Esophagus muscularis mucosa (tissue), 4 donors: ENCODE measurements at places on chromosomes 7 and 10.

GRCh38 chr10:94353336-94353735, 9.4 kb downstream of the NOC3L start:
- no peak for DNase-seq

DNA sequence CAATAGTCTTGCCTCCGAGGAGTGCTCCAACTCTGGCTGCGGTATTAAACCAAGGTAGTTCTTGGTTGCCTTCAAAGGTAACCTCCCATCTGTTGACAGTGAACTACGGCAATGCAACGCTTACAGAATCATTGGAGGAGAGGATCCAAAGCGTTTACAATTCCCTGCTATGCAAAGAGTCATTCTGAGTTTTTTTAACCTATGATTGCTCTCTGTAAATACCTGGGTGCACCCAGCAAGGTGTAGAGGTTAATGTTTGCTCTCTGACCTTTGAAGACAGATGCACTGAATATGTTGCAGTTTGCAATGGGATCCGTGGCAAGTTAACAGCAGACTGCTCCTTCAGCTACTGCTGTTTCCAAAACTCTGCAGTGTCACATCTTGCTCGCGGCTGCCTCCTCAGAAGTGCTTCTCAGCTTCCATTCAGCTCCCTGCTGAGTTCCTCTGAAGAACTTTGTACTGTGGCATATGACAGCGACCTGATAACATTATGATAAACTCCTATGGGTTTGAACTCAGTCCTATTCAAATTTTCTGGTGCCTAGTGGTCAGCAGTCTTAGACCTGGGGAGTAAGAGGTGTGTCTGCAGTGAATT, 29.0 kb downstream of the KIAA1217 start:
- no peak for DNase-seq

GRCh38 chr7:158472596-158472995, 115.0 kb downstream of the PTPRN2 start:
- no peak for DNase-seq

DNA sequence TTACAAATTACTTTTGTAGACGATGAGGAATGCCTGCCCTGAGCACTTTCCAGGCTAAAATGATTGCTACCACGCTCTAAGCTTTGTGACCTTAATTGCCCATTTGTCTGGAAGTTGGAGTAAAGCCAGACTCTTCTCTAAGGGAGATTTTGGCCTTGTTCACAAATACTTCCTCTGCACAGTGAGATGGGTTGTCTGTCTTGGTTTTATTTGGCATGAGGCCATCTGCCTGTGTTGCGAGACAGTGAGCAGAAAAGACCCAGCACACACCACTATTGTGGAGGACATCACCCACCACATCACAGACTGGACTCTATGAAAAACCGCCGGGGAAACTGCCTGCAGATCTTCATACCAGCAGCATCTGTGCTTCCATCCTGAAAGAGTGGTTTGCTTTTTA, 138.4 kb downstream of the BICC1 start:
- no peak for DNase-seq

DNA sequence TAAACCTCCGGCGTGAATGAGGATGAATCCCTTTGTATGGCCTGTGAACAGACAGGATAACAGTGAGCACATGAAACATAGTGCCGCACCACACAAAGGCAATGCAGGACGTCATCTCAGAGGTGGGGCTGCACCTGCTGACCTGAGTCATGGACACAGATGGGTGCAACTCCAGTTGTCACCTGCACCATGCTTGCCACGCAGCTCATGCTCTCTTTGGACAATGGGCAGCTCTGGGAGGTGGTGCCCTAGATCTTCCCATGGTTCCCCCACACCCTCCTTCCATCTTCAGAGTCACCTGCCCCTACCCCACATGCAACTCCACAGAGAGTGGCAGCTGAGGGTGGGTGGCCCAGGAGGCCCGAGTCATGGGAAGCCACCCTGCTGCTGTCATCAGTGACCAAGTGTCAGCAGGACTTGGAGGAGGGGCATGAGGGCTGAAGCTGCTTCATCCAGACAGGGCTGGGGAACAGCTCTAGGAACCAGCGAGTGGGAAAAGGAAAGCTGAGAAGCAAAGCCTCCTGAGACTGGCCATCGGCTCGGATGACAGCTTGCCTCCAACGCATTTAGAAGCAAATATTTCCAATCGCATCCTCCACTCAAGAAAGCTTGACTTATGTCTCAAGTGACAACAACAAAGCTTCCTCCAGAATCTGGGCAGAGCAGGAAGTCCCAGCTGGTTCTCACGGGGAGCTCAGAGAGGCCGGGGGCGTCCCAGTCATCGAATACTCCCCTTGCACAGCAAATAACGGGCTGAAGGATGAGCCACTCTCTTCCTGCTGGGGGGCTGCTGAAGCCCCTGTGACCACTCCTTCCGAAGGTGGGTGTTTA, 27.1 kb downstream of the VIPR2 start:
- DNase-seq, result no peak

DNA sequence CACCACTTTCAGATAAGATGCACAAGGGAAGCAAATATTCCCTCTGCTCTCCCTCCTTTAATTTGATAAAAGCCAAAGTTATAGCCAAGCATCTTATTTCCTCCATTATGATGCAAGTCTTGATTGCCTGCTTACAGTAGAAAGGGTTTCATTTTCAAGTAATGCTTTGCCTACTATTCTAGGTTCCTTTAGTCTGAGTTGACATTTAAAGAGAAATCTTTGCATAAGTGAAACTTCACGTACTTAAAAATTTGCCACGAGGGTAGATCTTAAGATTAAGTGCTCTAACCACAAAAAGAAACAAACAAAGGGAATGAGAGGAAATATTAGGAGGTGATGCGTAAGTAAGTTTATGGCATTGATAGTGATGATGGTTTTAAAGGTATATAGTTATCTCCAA, 78.1 kb upstream of the VWDE start:
- no peak for DNase-seq

- no peak for DNase-seq
Measured at GRCh38 chr7:1113548-1113885, 25.6 kb downstream of the GPER1 start.

DNA sequence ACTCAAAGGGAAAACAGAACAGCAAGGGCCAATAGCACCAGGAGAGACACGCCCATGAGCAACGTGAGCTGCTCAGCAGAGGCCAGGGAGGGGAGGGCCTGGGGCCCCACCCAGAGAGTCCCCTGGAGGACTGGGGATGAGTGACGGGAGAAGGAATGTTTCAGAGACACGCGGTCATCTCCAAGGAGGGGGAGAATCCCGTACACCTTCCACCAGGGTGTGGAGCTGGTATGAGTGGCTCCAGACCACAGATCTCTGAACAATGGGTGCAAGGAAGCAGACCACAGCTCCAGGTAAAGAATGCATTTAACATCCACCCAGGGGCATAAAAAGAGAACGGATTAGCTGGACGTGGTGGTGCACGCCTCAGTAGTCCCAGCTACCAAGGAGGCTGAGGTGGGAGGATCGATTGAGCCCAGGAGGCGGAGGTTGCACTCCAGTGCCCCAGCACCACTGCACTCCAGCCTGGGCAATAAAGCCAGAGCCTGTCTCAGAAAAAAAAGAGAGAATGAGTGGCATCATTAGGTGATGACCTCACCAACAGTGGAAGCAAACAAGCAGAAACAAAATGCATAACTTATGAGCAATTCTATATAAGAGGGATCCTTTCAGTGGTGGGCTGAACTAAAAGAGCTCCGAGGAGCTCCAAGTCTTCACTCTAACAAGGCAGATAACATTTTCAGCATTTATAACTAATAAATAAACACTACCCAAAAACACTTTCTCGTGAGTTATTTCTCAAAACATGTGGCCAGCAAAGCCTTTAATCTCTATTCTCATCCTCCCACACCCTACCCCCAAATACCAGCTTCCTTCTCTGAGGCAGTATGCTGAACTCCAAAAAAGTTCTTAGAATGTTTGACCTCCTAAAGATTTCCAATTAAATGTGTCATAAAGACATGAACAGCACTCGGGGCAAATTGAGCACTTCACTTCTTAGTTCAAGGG, 12.5 kb downstream of the PSAP start:
- no peak for DNase-seq

- DNase-seq, result no peak
Measured at GRCh38 chr10:14056610-14057332, 274.0 kb downstream of the FRMD4A start.

GRCh38 chr10:80405626-80406025, 2.7 kb upstream of the PRXL2A start:
- DNase-seq, result no peak

- DNase-seq, result no peak
Measured at GRCh38 chr7:102814025-102814471, 65.2 kb downstream of the FAM185A start.

- no peak for DNase-seq
Measured at GRCh38 chr7:25696571-25696970, 455.4 kb upstream of the NFE2L3 start.
